Effector memory CD4-positive, alpha-beta T cell (primary cell): ENCODE measurements at places on chromosomes 2 and 18.

GRCh38 chr18:36160959-36161371 lies 26.3 kb upstream of the MOCOS start:
- no peak for DNase-seq

GRCh38 chr2:43131051-43131889 lies 95.1 kb downstream of the ZFP36L2 start:
- peak; percentile 87 for DNase-seq

- no peak for DNase-seq
Observed at GRCh38 chr2:159897081-159897480, 99.1 kb upstream of the CD302 start.

GRCh38 chr2:82282111-82282882 lies 1977.7 kb upstream of the LRRTM1 start:
- no peak for DNase-seq

DNA sequence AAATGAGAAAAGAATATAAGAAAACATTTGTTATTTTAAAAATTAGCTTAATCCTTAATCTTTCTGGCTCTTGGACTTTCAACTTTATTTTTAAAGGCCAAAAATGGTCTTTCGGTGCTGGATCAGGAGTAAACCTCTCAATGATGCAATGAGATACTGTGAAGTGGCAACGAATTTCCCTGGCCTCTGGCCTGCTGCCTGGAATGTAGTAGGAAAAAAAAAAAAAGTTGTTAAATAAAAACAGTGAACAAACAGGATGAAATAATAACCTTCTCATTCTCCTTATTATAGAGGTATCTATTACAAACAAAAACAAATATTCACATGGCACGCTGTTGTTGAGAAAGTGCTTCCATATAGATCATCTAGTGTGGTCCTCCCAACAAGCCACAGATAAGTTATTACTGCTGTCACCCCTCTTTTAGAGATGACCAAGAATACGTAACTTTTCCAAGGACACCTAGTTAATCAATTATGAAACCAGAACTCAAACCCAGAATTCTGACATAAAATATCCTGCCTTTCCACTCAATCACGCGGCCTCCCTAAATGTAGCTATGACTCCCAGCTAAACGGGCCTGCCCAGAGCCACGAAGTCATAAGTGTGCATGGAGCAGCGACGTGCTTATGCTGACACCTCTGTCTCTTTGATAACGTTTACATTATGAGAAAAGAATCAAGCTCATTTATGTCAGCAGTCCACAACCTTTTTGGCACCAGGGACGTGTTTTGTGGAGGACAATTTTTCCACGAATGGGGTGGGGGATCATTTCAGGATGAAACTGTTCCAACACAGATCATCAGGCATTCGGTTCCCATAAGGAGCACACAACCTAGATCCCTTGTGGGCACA lies 170.9 kb downstream of the BCL2 start:
- DNase-seq: no peak
